ENCODE measurements at places on chromosomes 11 and 22.

DNA sequence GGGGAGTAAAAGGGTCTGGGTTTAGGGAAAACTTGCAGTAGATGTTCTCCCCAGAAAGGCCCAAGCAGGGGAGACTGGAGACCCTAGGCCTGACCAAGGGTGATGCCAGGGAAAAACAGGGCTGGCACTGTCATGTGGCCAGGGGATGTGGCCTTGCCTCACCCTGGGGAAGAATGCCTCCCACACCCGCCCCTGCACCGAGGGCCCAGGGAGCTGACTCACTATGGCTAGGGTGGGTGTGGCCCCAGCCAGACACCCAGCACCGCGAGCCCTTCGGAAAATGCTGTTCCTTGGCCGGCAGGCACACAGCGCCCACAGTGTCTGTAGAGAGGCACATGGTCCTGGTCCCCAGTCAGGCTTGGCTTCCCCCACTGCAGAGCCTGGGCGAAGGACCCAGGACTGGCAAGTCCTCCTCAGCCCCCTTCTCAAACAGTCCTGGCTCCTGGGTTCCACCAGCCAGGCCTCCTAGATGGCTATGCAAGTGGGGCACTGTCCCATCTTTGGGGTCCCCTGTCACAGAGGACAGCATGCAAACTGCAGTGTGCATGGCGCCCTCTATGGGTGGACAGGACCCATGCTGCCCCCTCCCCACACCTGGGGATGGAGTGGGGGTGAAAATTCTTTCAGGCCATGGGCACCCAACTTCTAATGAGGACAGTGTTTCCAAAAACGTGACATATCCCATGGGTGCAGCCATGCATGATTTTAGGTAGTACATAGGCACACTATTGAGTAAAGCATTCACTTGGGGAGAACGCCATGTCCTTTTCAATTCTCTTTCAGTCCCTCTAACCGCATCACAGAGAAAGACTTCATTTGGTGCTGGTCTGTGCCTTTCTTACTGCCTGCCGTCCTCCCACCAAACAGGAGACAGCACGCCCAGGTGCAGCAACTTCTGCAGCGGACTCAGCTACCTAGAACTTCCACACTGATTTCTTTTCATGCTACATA lies 15.2 kb downstream of the TMPRSS5 start:
- no peak for DNase-seq

GRCh38 chr11:6393989-6394670 lies 3.9 kb downstream of the SMPD1 start:
- DNase-seq: no peak

GRCh38 chr11:18280438-18281045 lies 14.5 kb downstream of the SAA1 start:
- peak; percentile 5 for DNase-seq

GRCh38 chr11:132062031-132062430 lies 691.6 kb downstream of the NTM start:
- DNase-seq: no peak

DNA sequence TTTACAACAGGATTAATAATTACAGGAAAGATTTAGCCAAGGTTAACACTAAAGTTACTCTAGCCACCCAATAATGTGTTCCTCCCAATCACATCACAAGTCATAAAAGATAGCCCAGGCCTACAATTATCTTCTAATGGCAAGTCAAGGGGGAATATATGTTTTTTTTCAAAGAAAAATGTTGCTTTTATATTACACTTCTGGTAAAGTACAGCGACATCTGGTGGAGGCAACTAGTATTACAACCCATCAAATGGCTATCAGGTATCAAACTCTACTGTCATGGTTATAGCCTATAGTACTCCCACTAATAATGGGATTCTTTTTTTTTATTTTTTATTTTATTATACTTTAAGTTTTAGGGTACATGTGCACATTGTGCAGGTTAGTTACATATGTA lies 71.8 kb downstream of the XRRA1 start:
- no peak for DNase-seq

GRCh38 chr11:104222464-104222863 lies 58.5 kb upstream of the PDGFD start:
- DNase-seq: no peak

DNA sequence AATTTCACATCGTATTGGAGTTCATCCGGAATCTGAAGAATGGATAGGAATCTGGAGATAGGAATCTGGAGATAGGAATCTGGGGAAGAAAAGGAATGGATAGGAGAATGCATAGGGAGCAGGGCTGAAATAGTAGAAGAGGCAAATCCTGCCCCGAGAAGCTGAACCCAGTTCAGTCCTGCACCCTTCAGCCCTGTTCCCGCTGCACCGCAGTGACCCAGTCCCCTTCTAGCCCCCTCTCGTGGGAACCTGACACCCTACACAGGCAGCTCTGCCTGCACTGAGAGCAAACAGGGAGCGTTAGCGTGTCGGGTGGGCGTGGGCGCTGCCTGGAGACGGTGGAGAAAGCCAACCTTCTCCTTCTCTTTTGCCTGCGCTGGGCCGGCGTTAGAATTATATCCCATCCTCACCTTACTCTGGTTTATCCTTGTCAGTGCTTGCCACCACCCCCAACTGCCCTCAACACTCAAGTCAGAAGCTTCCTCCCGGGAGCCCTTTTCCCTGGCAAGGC lies 1.0 kb upstream of the CCKBR start:
- DNase-seq: no peak

GRCh38 chr11:65236194-65237059 lies 25.3 kb upstream of the POLA2 start:
- DNase-seq: no peak

DNA sequence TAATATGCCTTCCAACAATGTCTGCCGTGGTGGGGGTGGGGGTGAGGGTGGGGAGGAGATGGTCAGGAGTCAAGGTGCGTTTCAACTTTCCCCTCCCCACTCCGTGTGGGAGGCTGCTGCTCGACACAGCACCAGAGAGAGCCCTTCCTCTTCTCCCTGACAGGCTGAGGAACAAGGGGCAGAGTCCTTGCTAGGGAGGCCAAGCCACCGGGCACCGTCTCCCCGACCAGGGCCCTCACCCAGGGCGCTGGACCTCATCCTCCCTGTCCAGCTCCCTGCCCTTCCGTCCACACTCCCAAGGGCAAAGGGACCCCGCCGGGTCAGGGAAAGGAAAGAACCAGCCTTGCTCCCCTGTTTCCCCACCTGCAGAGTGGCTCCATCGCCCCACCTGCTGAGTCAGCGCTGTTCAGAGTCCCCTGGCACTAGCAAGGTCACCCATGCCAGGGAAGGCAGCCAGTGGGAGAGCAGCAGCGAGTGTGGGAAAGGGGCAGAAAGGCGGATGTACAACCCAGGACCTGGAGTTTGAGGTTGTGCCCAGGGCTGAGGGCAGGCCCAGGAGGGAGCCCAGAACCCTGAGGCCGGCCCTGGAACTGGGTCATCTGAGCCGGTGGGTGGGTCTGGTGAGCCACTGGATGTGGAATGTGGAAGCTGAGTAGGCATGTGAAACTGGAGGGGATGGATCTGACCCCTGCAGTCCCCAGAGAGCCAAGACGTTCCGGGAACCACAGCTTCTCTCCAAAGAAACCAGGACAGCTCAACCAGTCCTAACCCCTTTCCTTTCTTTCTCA lies 47.2 kb downstream of the BUD13 start:
- no peak for DNase-seq

Measured in CD4-positive, alpha-beta T cell treated with Interleukin-1 beta for 1 hour (primary cell).